Stimulated activated CD4-positive, alpha-beta T cell treated with anti-CD3 and anti-CD28 coated beads, Interleukin-4, amount 100 ng/mL, for 24 hours (primary cell): ENCODE measurements at places on chromosomes 11 and 22.

GRCh38 chr11:11409901-11410300, 56.9 kb upstream of the CSNK2A3 start:
- DNase-seq: no peak

- DNase-seq: no peak
These were observed 45.4 kb upstream of the MYOD1 start for GRCh38 chr11:17673951-17674350.

- no peak for DNase-seq
These were observed 66.7 kb upstream of the CSNK2A3 start for GRCh38 chr11:11419747-11420146.

GRCh38 chr22:23997092-23997491, 8.2 kb downstream of the GSTT4 start:
- DNase-seq: no peak

DNA sequence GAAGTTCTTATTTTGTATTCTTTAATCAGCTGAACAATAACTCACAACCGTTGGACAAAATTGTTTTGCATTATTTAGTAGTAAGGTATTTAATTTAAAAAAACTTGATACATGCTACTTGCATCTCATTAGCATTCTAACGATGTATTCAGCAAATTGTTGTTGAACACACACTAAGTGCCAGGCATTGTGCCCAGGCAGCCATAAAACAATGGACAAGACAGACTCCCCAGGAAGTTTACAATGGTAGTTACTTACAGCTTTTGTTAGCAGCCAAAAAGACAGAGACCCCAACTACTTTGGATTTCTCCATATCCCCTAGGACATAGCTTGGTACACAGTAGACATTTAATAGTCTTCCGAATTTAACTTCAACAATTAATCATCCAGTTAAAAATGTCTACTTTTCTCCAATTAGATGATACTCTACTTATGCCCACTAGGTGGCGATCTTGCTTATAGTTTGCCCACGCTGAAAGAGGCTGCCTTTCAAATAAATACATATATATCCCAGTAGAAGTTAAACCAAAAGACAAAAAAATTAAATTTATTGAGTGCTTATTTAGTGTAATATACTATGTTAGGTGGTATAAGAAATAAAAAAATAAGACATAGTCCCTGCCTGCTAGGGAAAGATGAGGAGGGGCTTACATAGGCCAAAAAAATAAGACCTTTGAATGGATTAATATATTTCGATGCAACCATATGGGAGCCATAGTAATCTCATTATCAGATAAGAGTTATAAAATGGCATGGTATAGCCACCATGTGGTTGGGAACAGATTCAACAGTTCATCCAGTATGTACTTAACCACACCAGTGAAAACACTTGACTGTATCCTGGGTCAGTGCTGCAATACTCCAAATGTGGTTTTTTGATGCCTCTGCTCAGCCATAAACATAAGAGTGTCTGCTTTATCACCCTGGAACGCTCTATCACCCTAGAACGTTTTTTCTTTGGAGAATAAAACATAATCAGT, 2.0 kb upstream of the FJX1 start:
- DNase-seq: peak; percentile 27

GRCh38 chr11:107590460-107591377, at the start of gene ELMOD1:
Gene ELMOD1 (plus strand): TSS chr11:107591147. CDS start chr11:107618190, 27,043 bp downstream.
- DNase-seq: peak; percentile 14

DNA sequence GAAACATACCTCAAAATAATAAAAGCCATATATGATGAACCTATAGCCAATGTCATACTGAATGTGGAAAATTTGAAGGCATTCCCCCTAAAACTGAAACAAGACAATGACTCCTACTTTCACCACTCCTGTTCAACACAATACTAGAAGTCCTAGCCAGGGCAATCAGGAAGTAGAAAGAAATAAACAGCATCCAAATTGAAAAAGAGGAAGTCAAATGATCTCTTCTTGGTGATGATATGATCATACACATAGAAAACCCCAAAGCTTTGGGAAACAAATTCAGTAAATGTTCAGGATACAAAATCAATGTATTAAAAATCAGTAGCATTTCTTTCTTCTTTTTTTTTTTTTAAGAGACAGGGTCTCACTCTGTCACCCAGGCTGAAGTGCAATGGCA, 109.9 kb downstream of the DLG2 start:
- no peak for DNase-seq

DNA sequence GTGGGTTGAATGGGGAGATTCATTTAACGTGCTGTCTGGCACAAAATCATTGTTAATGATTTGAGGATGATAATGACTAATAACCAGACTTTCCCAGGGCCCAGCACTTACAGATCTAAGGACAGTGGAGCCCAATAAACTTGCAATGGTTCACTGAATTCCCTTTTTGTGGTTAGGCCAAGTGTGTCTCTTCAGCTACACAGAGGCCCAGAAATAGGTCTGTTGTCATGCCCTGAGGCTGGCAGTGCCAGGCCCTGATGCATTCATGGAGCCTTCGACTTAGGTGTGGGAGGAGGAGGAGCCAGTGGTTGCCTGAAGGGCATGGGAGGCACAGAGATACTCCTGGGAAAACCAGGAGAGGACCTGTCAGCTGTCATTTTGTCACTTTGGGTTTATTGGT, 56.1 kb downstream of the KIAA1671 start:
- no peak for DNase-seq

DNA sequence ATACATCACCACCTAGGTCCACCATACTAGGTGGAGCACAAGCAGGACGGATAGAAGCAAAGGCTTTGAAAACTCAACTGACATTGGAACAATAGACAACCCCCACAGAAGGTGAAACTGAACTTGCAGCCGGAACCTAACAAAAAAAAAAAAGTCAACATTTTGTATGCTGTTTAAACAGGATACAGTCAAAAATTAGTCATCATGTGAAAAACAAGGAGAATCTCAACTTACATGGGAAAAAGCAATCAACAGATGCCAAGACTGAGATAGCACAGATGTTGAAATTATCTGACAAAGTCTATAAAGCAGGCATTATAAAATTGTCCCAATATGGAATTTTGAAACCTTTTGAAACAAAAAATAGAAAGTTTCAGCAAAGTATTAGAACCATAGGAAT, 123.8 kb downstream of the RAB38 start:
- no peak for DNase-seq

DNA sequence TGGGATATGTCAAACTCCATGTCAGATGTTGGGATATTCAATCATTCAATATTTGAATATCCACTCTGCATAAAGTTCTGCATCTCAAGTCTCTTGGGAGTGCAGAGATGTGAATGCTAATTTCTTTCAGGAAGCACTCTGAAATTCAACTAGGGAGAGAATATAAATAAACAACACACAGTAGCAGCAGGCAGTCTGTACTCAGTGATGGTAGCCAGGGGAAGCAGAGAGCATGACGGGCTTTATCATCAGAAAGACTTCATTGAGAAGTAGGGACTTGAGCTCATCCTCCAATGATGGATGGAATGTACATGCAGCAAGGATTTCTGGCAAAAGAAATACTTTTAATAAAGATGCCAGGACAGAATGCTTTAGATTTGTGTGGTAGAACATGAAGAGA, 9.8 kb upstream of the TEAD1 start:
- DNase-seq: no peak

- no peak for DNase-seq
These were observed 59.8 kb downstream of the NAV2 start for GRCh38 chr11:19772480-19772879.

DNA sequence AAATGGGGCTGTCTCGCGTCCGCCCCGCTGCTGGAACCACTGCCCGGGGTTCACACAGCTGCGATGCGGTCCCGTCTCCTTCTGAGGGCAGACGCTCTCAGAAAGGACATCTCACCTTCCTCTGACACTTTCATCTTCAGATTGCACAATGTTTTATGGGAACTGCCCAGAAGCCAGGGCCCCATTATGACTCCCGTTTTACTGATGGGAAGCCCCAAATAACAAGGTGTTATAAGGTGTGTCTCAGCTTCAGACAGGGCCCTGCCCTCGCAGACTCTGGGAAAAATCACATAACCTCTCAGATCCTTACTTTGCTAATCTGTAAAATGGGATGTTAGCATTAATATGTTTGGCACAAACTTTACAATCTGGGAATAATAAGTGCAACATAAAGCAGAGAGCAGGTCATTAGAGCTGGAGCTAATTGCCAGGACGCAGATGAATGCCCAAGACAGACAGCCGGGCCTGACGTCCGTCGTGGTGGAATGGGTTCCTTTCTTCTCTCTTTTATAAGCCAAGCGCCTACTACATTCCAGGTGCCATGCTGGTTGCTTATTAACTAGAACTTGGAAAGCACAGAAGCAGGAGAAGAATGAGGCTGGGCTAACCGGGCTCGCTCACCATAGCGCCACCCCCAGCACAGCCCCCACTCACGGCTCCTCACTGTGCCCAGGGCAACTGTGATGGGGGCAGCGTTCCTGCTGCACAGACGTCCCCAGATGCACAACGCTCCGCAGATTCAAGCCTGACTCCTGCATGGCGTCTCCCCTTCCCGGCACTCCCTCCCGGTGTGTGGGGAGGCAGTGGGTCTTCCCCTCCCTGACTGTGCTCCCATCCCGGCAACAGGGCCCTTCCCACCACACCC, 43.8 kb downstream of the TRMU start:
- DNase-seq: no peak

- DNase-seq: peak; percentile 65
These were observed 143.4 kb downstream of the MAML2 start for GRCh38 chr11:96199563-96200025.

GRCh38 chr11:22426915-22427314, 88.7 kb downstream of the SLC17A6 start:
- DNase-seq: no peak

DNA sequence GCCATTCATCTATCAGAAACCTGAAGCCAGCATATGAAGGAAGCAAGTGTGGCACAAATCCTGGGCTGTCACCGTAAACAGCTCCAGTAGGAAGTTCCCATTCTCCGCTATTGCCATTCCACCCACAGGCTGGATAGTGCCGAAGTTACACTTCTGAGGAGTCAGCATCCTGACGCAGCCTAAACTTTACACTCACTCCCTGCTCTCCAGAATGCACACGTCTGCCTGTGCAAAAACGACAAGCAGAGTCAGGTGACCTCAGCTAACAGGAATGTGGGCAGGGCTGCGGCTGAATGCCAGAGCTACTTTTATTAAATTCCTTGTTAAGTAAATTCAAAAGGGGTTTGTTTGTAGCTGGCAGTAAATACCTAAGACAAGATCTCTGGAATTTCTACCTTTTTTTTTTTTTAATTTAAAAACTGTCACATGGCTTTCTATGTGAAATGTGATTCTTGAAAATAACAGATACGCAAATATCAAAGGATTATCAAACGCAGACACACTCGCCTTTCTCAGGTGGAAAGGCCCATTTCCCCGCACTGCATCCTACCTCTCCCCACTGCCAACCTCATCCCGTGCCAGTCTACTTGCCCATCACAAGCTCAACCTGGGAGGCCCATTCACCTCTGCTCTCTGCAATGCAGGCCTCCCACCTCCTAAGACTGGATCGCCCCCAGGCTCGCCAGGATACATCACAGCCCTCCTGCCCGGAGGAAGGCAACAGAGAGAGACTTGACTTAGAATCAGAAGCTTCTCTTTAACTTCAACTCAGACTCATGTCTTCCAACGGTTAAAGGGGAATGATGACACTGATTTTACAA, 33.5 kb downstream of the NFRKB start:
- DNase-seq: no peak

GRCh38 chr11:119608201-119608600, 120.8 kb downstream of the NECTIN1 start:
- DNase-seq: no peak

DNA sequence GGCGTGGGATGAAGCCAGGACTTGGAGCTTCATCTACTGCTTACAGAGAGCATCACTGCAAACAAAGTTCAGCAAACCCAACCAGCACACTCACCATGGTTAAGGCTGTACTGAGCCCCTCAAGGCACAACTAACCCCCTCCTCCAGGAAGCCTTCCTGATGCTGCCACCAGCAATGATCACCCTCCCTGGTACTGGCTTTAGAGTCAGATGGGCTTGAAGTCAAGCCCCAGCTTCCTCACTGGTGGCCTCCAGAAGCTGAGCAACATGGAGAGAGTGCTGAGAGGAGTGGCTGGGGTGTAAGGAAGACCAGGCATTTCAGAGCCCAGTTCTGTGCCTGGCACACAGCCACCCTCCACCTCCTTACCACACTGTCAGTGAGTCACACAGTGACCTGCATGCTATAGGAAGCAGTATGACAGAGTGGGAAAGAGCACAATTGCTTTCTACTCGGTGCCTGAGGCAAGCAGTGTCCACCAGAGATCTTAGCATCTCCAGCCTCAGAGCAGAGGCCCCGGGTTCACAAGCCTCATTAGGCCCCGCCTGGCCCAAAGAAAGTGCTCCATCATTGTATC, 24.7 kb upstream of the BAIAP2L2 start:
- no peak for DNase-seq

DNA sequence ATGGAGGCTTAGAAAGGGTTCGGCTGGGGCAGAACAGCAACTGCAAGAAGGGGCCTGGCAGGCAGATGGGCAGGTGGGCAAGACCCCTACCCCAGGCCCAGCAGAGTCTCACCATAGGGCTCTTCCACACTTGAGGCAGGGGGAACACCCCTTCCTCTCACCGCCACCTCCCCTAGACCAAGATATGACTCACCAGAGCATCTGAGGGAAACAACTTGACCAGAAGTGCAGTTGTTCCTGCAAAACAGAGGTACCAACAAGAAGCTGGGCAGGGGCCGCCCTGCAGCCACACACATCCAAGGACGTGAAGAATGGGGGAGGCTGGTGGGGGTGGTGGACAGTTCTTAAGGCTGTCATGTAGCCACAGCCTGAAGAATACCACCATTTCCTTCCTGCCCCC, 10.9 kb downstream of the TMPRSS5 start:
- no peak for DNase-seq

- no peak for DNase-seq
These were observed 13.4 kb downstream of the NADSYN1 start for GRCh38 chr11:71466358-71466757.

GRCh38 chr11:11769782-11770181, 72.0 kb upstream of the USP47 start:
- DNase-seq: no peak

- no peak for DNase-seq
These were observed 340.5 kb upstream of the B3GAT1 start for GRCh38 chr11:134752526-134752925.

- DNase-seq: no peak
These were observed 92.8 kb downstream of the MYEOV start for GRCh38 chr11:69386594-69387408.

DNA sequence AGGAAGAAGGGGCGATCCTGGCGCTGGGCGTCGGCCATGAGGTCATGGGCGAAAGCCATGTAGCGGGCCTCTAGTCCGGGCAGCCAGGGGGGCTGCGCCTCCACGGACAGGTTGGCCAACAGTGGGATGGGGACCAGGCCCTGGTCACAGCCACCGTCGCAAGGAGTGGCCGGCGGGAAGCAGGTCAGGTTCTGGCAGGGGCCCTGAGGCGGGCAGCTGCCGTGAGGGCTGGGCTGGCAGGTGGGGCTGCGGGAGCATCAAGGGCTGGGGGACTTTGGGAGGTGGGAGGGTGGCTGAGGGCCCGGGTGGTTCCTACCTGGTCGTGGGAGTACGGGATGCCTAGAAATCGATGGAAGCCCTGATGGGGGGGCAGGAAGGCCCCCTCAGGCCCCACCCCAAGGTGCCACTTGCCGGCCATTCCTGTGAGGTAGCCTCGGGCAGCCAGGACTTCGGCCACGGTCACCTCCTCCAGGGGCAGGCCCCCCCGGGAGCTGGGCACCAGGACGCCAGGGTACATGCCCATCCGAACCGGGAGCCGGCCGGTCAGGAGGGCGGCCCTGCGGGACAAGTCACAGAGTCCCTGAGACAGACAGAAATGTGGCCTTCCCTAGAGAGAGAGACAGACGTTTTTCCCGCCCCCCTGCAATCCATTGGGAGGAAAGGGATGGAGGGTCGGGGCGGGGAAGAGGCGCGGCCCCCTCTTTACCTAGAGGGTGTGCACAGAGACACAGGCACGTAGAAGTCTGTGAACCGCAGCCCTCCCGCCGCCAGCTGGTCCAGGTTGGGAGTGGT, 906 bp downstream of the ARSA start:
- DNase-seq: no peak
